Activated T-helper 1 cell treated with anti-CD3 and anti-CD28 coated beads, Interleukin-2, amount 50 U/mL, for 16 hours (primary cell): ENCODE measurements at places on chromosomes 1 and 21.

GRCh38 chr1:223401873-223402789, 8.9 kb downstream of the CCDC185 start:
- DNase-seq: no peak

DNA sequence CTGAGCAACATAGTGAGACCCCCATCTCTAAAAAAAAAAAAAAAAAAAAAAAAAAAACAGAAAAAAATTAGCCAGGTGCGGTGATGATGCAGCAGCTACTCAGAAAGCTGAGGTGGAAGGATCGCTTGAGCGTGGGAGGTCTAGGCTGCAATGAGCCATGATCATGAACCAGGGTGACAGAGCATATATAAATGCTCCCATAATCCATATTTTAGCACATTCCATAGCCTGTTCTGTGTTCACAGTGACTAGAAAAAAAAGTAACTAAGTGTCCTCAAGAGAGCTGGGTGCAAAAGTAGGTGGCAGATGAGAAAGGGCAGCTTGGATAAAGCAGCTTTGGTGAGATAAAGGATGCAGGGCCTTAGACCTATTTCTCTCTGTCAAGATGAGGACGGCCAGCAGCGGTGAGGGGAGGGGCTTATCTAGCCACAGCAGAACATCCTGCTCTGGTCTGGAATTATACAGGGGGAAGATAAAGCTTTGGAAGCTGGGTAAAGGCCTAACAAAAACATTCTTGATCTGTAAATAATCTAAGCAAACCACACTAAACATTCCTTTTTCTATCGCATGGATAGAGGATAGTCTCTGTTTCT, 205.3 kb downstream of the DAB1 start:
- no peak for DNase-seq

- no peak for DNase-seq
Observed at GRCh38 chr1:227603327-227603726, 40.0 kb downstream of the ZNF678 start.

DNA sequence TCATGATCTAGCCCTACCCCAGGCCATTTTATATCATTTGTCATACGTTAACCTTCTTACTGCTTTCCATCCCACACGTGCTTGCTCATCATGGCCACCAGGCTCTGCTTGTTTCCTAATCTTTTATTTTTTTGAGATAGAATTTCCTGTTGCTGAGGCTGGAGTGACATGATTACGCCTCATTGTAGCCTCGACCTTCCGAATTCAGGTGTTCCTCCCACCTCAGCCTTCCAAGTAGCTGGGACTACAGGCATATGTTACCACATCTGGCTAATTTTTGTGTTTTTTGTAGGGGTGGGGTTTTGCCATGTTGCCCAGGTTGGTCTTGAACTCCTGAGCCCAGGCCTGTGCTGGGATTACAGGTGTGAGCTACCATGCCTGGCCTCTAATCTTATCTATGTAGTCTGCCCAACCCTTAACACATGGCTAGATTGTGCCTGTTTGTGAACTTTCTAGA, 3.3 kb downstream of the UAP1 start:
- no peak for DNase-seq

GRCh38 chr1:46218443-46218842, 15.3 kb downstream of the LURAP1 start:
- no peak for DNase-seq

- no peak for DNase-seq
Observed at GRCh38 chr1:211736351-211736915, 61.0 kb upstream of the NEK2 start.

DNA sequence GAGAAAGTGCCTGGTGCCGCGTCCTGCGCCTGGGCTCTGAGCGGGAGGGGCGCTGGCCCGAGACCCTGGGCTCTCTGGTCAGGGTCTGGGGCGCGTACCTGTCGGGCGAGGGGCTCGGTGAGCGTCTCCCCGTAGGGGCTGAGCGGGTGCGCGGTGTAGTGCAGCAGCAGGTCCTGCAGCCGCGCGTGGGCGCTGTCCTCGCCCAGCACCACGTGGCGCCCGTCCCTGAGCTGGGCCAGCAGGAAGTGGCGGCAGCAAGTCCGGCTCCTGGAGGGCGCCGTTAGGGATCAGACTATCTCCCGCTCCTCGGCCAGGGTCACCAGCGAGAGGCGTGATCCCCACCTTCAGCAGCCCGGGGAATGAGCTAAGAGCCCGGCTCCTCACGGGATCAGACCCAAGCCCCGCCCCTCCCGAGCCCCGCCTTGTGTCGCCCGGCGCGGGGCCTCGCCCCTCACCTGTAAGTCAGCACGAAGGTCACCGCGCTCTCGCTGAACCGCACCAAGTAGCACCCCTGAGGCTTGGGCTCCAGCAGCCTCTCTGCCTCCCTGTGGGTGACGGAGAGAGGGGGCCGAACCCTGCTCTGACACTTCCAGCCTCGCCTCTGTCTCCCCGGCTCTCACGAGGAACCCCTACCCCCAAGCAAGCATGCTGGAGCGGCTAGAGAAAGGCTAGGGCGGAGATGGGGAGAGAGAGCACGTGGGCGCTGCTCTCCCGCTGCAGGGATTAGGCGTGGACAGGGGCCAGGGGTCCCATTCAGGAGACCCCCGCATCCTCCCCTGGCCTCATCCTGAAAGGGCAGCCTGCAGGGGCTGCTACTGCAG, 2.7 kb downstream of the SH2D2A start:
- DNase-seq: peak; percentile 38

- DNase-seq: no peak
Observed at GRCh38 chr1:231497629-231498152, 30.8 kb upstream of the TSNAX start.

GRCh38 chr1:25481625-25482024, 50.9 kb downstream of the MACO1 start:
- no peak for DNase-seq

- no peak for DNase-seq
Observed at GRCh38 chr1:98556521-98557158, 104.9 kb upstream of the SNX7 start.

DNA sequence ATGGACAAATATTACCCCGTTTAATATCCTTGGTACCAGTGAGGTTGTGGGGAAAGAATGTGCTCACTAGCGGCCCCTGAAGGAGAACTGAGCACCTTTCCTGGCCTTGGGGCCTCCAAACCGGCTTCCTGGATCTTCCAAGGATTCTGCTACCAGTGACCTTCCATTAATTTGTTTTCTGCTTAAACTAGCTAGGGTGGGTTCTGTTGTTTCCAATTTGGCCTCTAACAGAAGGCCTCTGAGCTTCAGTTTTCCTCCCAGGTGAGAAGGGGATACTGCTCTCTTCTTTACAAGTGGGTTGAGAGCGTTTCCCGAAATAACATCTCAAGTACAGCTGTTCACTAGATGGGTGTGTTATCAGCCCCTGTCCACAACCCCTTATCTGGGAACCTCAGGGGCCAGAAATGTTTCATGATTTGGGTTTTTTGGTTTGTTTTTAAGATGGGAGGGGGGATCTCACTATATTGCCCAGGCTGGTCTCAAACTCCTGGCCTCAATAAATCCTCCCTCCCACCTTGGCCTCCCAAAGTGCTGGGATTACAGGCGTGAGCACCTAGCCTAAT, 16.9 kb upstream of the IFNGR2 start:
- no peak for DNase-seq

GRCh38 chr1:180176965-180177364, 22.3 kb downstream of the QSOX1 start:
- no peak for DNase-seq

- DNase-seq: no peak
Observed at GRCh38 chr1:78792756-78793155, 143.1 kb downstream of the IFI44 start.

DNA sequence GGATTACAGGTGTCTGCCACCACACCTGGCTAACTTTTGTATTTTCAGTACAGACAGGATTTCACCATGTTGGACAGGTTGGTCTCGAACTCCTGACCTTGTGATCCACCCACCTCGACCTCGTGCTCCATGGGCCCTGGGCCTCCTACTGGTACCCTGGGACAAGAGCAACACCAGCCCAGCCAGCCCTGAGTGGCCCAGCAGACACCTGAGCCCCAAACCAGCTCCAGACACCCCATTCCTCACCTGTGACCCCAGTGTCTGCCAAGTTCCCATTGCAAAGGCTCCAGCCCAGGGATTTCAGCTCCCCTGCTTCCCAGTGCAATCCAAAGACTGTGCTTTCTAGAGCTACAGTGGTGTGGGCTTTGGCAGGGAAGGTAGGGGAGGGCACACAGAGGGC, 14.6 kb downstream of the MEF2D start:
- DNase-seq: no peak

- DNase-seq: no peak
Observed at GRCh38 chr1:112325504-112325903, 70.5 kb upstream of the CTTNBP2NL start.

- no peak for DNase-seq
Observed at GRCh38 chr1:215568299-215568692, 1.2 kb downstream of the KCTD3 start.

GRCh38 chr1:191886977-191887376, 271.3 kb upstream of the RGS18 start:
- DNase-seq: no peak

- no peak for DNase-seq
Observed at GRCh38 chr1:172906778-172907592, 143.8 kb downstream of the TNFSF18 start.

DNA sequence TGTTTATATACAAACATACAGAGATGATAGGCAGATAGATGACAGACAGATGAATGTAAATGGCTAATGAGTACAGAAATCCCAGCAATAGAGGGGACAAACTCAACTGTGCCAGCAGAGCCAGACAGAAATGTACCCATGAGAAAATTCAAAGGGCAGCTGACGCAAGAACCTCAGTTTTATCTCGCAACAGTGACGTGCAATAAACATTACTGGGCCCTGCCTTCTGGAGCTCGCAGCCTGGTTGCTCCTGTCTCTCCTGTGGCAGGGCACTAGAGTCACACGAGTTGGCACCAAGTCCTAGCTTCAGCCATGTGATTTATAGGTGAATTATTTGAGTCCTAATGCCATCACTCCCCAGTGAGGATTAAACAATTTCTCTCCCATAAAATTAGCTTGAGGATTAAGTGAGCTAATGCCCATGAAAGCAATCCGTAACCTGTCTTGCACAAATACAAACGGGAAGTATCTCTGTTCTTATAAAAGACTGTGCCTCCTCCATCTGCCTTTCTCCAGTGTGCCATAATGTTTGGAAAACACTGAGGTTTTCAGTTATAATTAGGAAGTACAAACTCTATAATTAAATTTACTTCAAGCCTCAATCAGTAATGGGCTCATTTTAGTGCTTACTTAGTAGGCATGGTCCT, 50.7 kb downstream of the VAV3 start:
- DNase-seq: no peak

GRCh38 chr1:206658264-206658980, 23.1 kb downstream of the DYRK3 start:
- DNase-seq: peak; percentile 10

DNA sequence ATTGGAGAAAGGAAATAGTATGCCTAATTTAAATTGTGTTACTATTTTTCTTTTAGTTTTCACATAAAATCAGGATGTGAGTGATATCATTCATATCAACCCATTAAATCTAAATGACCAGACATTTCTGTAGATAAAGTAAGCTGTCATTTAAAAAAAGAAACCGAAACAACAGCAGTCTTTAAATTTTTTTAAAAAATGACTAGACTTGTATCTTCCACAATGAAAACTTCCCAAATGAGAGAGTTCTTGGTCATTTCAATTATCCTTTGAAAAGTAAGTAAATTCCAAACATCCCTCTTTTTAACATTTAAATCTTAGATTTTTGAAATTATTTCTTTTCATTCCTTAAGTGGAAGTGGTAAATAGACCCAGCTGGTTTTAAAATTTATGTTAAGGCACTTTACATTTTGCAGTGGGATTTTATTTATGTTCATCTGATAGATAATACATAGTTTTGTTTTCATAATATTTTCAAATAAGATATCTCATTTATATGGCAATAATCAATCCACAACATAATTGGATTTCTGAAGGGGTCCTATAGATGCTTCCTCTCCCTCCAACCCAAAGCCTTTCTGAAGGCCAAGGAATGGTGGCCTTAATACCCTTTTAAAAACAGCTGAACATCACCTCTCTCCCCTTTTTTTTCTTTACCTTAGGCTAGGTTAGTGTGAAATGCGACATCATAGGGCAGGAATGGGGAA, 3.1 kb downstream of the FOXD3 start:
- DNase-seq: no peak

DNA sequence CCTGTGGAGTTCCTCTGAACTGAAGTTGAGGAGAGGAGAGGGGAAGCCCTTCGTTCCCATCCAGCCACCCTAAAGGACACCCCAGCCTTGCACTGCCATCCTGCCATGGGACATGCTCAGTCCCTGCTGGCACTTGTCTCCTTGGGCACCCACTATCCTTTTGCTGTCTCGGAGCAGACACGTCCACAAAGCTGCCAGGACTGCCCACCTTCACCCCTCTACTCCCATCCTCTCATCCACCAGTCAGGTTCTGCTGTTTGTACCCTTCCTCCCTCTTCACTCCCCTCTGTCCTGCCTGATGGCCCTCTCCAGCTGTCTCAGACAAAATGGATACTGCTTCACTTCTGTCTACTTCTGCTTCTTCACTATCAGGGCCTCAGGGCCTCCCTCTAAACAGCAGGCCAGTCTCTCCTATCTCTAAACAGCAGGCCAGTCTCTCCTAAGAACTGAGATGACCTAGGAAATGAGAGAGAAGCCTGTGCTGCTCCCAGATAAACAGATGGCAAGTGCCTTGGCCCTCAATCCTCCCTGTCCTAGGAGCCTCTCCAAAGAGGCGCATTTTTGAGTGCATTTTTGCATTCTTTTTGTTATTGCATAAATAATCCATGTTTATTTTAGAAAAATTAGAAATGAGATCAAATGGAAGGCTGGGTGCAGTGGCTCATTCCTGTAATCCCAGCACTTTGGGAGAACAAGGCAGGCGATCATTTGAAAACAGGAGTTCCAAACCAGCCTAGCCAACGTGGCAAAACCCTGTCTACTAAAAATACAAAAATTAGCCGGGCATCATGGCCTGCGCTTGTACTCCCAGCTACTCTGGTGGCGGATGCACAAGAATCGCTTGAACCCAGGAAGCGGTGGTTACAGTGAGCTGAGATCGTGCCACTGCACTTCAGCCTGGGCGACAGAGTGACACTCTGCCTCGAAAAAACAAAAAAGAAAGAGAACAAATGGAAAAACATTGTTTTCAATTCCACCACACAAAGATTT, 4.4 kb upstream of the PYCR2 start:
- no peak for DNase-seq

GRCh38 chr1:154911691-154912550, 24.6 kb downstream of the PMVK start:
- no peak for DNase-seq

DNA sequence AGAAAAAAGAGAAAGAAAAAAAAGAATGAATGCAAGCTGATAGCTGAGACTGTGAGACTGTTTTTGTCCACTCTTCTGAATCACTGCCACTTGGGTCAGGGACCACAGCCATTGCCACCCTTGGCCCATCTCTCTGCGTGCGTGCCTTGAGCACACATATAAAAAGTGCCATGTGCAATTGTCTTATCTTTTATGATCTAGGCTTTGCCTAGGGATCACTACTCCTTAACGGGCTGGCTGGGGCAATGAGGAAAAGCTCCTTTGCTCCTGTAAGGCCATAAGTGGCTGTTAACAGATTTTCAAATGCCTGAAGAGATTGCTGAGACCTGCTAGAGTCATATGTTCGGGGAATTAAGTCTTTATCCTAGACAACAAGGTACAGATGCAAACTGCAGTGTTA, 8.2 kb downstream of the SPATA46 start:
- no peak for DNase-seq
